Stimulated activated CD4-positive, alpha-beta T cell treated with anti-CD3 and anti-CD28 coated beads, TNF-alpha, amount 100 ng/mL, for 1 hour (primary cell): ENCODE measurements at places on chromosomes 2 and 18.

DNA sequence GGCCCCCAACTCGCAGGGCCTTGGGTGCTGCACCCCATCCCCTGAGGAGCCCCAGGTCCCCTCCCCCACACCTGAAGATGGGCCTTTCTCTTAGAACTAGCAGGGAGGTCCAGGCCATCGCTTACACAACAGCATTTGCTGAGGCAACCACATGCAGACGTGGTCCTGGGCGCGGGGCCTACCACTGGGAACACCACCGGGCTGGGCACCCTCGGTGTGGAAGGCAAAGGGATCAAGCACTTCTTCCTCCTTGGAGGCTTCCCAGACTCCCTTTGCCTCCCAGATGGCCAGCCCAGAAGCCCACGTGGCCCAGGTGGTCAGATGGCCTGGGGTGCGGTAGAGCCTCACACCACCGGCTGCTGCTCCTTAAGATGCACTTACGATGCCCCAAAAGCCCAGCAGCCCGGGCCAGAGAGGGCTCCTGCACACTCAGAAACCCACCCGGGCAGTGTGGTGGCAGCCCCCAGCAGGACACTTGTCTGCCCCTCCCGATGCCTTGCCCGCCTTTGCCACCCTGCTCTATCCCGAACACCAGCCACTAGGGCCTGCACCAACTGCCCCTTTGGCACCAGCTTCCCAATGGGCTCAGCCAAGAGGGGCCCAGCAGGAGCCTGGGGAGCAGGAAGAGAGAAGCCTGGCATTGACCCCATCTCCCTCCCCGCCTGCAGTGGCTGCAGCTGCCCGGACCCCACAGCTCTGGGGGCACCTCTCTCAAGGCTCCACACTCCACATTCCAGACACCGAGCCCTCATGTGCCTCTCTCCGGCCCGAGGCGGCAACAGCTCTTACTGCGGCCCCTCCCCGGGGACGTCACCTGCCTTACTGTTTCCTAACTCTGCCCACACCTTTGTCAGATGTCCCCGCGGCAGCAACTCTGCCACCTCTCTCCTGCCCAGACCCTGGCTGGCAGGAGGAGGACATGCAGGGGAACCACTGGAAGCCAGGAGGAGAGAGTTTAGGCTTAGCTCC, 13.9 kb upstream of the MLPH start:
- DNase-seq: no peak

- DNase-seq: no peak
Measured at GRCh38 chr2:9594366-9595054, 36.3 kb downstream of the YWHAQ start.

- DNase-seq: no peak
Measured at GRCh38 chr2:181188605-181189004, 208.2 kb downstream of the UBE2E3 start.

DNA sequence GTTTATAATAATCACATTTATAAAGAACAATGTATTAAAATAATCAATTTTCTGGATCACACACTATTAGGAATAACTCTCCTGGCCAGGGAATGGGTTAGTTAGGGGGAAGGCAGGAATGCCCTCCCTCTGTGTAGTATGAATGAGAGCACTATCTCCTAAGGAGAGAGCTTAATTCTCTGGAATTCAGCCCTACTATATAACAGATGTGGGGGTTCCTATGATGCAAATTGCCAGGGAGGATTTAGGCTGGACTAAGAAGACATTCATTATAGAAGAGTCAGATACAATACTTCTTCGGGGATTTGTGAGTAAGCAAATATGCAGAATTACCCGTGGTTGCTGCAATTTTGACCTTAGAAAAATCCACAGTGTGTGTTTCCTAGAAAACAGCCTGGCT, 250.1 kb upstream of the VRK2 start:
- DNase-seq: no peak

GRCh38 chr2:165268754-165269153, 29.5 kb downstream of the SCN2A start:
- DNase-seq: no peak

- no peak for DNase-seq
Measured at GRCh38 chr2:191474464-191474863, 203.5 kb upstream of the NABP1 start.
